ENCODE measurements at places on chromosomes 3 and 15. TPM values are rescaled to one million over a fixed set of nuclear protein-coding genes. Genes with fewer than 3 reads are reported as not detected.

TEX55 gene
- total RNA-seq = not detected

CACNA2D3 gene
- 2.4 TPM for total RNA-seq

PLSCR5 gene
- total RNA-seq = not detected

TUSC7 gene
- total RNA-seq = not detected

SMCO1 gene
- 0.16 TPM for total RNA-seq

CLRN1 gene
- total RNA-seq = 0.32 TPM

BSN gene
- under 0.01 TPM for total RNA-seq

MYO5C gene
- 0.24 TPM for total RNA-seq

SNURF gene
- total RNA-seq = 9.5 TPM

SH2D7 gene
- total RNA-seq = not detected

MAGEL2 gene
- total RNA-seq = 0.24 TPM

ACOX2 gene
- total RNA-seq = 24.7 TPM

TPRG1 gene
- total RNA-seq = 0.97 TPM

STX19 gene
- 0.16 TPM for total RNA-seq

STRIT1 gene
- total RNA-seq = not detected

ARGFX gene
- total RNA-seq = not detected

ROBO2 gene
- 271 TPM for total RNA-seq

FILIP1L gene
- 11.0 TPM for total RNA-seq

SAMMSON gene
- not detected for total RNA-seq

CCRL2 gene
- total RNA-seq = 0.12 TPM

SLC15A2 gene
- 0.32 TPM for total RNA-seq

DMXL2 gene
- total RNA-seq = 19.7 TPM

RFT1 gene
- 12.5 TPM for total RNA-seq

HRG gene
- total RNA-seq = not detected

MNS1 gene
- total RNA-seq = 0.73 TPM

LSAMP gene
- 0.12 TPM for total RNA-seq

MTFMT gene
- 24.3 TPM for total RNA-seq

PEX5L gene
- 0.24 TPM for total RNA-seq

WNT5A gene
- 1,597 TPM for total RNA-seq

Measured in hair follicle dermal papilla cell (primary cell).